ENCODE measurements at places on chromosomes 2 and 18. TPM values are rescaled to one million over a fixed set of nuclear protein-coding genes. Genes with fewer than 3 reads are reported as not detected.

CXXC1 gene
- 88.9 TPM for total RNA-seq

RPL31 gene
- total RNA-seq: 1,392 TPM

REG1A gene
- total RNA-seq: not detected

MEIS1 gene
- not detected for total RNA-seq

FNDC4 gene
- not detected for total RNA-seq

SERTAD2 gene
- total RNA-seq: 46.4 TPM

CCDC141 gene
- 10.6 TPM for total RNA-seq

IL36A gene
- total RNA-seq: not detected

KIAA2012 gene
- total RNA-seq: not detected

GAL3ST2 gene
- 0.16 TPM for total RNA-seq

SPRED2 gene
- 8.3 TPM for total RNA-seq

GREB1 gene
- 0.91 TPM for total RNA-seq

PCARE gene
- total RNA-seq: not detected
